NCI-H1048 (cell line): ENCODE measurements at places on chromosomes 3 and 15.

- no peak for DNase-seq
These were observed at the start of gene ECE2 for GRCh38 chr3:184275961-184276910. TSS of gene ECE2 (plus strand) at chr3:184276022. CDS start at chr3:184276154, 132 bp downstream.

DNA sequence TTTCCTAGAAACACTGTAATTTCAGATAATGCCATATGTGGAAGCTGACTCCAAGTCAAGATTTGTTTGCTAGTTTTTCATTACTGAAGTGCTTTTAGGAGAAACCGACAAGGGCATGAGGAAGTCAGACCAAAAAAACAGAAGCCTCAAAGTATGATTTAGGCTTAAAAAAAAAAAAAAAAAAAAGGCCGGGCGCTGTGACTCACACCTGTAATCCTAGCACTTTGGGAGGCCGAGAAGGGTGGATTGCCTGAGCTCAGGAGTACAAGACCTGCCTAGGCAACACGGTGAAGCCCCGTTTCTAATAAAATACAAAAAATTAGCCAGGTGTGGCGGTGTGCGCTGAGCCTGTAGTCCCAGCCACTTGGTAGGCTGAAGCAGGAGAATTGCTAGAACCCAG lies 11.6 kb downstream of the RPL15 start:
- DNase-seq: no peak

GRCh38 chr3:46993986-46994385 lies 14.5 kb downstream of the NBEAL2 start:
- DNase-seq: no peak

DNA sequence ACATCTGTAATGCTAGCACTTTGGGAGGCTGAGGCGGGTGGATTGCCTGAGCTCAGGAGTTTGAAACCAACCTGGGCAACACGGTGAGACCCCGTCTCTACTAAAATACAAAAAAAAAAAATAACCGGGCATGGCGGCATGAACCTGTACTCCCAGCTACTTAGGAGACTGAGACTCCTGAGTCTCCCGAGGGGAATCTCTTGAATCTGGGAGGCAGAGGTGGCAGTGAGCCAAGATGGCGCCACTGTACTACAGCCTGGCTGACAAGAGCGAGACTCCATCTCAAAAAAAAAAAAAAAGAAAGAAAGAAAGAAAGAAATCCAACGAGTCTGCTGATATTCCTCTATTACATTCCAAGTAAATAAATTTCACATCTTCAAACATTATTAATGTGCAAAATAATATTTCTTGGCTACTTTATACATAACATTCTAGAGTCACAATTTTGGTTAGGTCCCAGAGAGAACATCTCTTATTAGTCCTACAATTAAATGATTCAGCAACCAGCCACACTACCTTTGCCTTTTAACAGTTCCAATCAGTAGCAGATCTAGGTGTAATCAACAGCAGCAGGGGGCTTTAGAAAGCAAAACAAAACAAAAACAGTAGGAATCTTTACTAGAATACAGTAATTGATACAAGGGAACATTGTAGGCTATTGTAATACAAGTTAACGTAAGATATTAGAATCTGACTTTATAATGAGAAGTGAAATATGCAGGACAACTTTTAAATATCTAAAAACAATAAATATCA lies 195.8 kb downstream of the TBC1D5 start:
- DNase-seq: no peak

- no peak for DNase-seq
These were observed 100.6 kb downstream of the CYP19A1 start for GRCh38 chr15:51237816-51238215.
